ENCODE measurements at places on chromosomes 7 and 10.

- no peak for DNase-seq
Measured at GRCh38 chr10:28722065-28722803, 44.9 kb downstream of the BAMBI start.

- DNase-seq: no peak
Measured at GRCh38 chr7:37684927-37685326, 1.4 kb downstream of the GPR141 start.

DNA sequence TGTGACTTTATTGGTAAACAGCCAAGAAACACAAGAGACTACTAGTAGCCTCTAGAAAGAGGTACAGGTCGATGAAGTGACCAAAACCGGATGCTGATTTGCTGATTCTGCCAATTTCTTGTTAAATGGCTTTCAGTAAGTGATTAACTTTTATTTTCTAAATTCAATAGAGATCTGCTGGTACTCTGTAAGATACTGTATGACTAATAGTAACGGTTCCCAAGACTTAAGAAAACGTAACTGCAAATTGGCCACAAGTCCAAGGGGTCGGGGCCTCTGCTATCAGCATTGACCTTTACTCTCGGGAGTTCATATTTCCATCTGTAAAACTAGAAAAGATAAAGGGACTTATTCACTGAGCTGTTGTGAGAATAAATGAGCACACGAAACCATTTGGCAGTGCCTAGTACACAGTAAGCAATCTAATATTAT lies 1.4 kb downstream of the FAM3C start:
- no peak for DNase-seq

- DNase-seq: no peak
Measured at GRCh38 chr7:80287400-80288174, 153.0 kb downstream of the GNAI1 start.

DNA sequence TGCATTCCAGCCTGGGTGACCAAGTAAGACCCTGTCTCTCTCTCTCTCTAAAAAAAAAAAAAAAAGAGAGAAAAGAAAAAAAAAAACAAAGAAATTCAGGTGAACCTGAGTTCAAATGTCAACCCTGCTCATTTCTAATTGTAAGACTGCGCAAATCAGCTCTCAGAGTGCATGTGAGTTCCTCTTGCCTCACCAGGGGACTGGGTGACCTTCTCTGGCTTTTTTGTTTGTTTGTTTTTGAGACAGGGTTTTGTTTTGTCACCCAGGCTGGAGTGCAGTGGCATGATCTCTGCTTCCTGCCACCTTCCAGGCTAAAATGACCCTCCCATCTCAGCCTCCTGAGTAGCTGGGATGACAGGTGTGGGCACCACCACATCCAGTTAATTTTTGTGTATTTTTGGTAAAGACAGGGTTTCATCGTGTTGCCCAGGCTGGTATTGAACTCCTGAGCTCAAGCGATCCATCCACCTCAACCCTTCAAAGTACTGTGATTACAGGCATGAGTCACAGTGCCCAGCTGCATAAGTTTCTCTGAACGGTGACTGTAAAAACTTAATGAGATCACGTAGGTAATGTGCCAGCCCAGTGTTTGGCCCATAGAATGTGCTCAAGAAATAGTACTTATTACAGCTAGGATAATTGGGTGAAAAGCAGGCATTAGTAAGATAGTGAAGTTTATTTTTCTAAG lies 45.3 kb upstream of the BAMBI start:
- DNase-seq: no peak
